Activated effector memory CD4-positive, alpha-beta T cell treated with Interleukin-2 at 50 U/mL for 16 hours (primary cell): ENCODE measurements at places on chromosomes 2 and 18.

- no peak for DNase-seq
Measured at GRCh38 chr18:70333316-70333715, 44.5 kb downstream of the SOCS6 start.

GRCh38 chr18:26540043-26540628 lies 8.2 kb downstream of the KCTD1 start:
- no peak for DNase-seq

DNA sequence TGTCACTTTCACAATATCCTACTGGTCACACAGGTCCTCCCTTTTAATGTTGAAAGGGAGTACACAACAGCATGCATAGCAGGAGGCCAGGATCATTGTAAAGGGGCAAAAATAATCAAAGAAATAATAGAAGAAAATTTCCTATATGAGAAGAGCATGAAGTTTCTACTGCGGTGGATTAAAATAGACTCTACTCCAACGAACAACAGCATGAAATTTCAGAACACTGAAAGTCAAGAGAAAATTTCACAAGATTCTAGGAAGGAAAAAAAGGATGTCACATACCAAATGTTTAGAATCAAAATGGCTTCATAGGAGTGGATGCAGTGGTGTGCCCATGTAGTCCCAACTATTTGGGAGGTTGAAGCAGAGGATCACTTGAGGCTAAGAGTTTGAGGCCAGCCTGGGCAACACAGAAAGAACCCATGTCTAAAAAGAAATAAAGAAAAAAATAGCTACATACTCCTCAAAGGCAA lies 72.0 kb upstream of the EPAS1 start:
- no peak for DNase-seq

- no peak for DNase-seq
Measured at GRCh38 chr2:43736637-43737036, 37.2 kb upstream of the DYNC2LI1 start.

DNA sequence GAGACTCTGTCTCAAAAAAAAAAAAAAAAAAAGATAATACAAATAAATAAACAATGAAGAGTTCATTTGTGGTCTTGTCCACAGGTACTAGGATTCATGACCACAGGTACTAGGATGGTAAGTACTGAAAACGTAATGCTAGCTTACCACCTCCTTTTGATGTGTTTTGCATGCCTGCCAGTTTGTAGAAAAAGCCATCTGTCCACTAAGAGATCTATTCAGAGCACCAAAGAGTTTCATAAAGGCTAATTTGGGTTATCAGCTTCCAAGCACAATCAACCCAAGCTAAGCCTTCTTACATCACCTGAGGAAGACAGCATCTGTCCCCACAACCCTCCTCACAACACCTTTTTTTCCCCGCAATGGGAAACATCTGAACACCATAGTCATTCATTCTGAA lies 477.2 kb downstream of the ZEB2 start:
- DNase-seq, result no peak

GRCh38 chr18:38243291-38243690 lies 677.7 kb upstream of the CELF4 start:
- no peak for DNase-seq
